ENCODE measurements at places on chromosomes 2 and 18. TPM values are rescaled to one million over a fixed set of nuclear protein-coding genes. Genes with fewer than 3 reads are reported as not detected.

GRCh38 chr2:107719836-107720235 lies 106.9 kb upstream of the RGPD4 start:
- ATAC-seq, result no peak

- ATAC-seq, result peak; percentile 72
These were observed 714.0 kb upstream of the ID2 start for GRCh38 chr2:7967707-7968405.

DNA sequence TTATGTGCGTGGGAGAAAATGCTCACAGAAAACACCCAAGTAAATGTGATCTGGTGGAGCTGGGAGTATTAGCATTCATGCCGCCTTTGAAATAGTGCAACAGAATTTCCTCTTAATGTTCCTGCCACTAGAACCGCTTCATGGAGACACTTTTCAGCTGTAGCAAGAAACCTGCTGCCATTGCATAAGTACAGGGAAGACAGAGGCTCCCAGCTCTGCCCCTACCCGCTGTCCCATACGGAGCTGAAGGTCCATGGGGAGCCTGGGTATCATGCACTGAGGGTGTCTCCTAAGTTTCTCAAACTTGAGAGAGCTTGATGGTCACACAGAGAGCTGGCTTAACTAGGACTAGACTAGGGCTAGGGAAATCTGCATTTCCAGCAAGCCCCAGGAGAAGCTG lies 49.6 kb downstream of the CRIM1 start:
- ATAC-seq, result no peak

DNA sequence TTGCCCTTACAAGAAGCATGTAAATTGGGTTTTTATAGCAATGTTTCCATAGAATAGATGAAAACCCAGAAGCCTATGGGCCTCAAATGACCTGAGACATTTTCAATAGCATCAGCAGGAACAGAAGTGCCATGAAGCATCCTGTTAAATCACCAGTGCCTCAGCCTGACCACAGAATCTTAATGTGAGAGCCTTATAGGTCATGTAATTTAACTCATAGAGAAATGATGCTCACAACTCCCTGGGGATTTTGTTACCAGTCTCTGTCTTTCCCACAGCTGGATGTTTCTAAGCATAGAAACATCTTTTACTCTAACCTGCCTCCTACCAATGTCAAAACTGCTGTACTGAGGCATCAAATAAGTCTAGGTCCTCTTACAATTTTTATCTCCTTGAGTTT lies 295.8 kb upstream of the ACVR2A start:
- no peak for ATAC-seq

Gene MC2R
- not detected for total RNA-seq

Gene ALPP
- not detected for total RNA-seq

Gene TLX2
- total RNA-seq, result not detected

Gene SLC40A1
- 11.8 TPM for total RNA-seq

Gene FOSL2
- 166 TPM for total RNA-seq

Gene IL37
- total RNA-seq, result not detected

Gene RBFA
- total RNA-seq, result 19.4 TPM
